ENCODE measurements at places on chromosomes 2 and 18. TPM values are rescaled to one million over a fixed set of nuclear protein-coding genes. Genes with fewer than 3 reads are reported as not detected.

Gene MAL
- total RNA-seq, result not detected

GRCh38 chr2:83994633-83995179, 464.4 kb downstream of the SUCLG1 start:
- no peak for DNase-seq

DNA sequence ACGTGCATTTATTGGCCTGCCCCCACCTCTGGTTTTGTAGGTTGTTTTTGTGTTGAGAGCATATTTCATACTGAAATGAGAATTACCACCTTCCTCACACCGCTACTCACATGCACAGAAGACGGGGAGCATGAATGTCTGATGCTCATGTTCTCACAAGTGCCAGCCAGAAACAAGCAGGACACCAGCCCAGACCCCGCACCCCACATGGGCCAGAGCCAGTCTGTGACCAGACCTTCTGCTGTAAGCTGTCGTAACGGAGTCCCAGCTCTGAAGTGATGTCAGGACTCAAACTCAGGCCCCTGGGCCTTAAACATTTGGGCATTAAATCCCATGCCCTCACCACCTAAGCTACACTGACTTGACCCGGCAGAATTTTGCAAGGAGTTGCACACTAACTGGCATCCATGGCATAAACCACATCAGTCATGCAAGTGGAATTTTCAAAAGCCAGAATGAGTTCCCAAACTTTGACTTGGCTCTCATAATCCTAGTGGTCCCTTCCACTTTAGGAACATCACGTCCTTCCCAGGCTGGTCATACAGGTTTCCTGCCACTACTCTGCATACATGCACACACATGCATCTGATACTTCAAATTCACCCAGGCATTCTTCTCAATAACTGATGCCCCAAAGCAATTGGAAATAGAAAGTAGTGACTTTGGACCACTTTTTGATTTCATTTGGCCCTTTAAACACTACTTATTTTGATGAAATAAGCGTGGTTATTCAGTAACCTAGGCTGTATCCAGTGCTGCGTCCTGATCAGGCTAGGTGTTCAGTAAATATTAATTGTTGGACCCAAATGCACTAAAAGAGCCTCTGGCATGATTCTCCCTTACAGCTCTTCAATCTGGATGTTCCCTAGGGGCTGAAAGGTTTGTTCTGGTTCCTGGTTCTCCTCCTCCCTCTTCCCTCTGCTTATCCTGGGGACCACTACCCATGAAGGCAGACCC, 223.1 kb upstream of the ID2 start:
- DNase-seq, result no peak

DNA sequence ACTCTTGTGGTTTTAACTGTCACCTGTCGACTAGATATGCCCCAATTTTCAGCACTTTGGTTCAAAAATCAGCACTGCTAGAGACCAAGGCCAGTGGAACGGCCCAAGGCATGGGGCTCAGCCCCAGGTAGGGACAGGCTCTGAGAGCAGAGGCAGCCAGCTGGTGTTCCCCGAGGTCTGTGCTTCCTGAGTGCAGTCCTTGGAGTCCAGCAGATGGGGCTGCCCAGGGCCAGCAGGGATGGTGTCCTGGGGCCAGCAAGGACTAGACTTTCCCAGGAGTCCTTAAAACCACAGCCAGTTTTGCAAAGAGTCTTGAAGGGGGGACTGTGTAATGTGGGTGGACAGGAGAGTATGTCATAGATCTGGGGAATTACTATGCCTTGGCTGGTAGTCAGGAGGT, 56.3 kb downstream of the POMC start:
- DNase-seq, result no peak

Gene FMNL2
- total RNA-seq, result 4.0 TPM

Gene TUBA3E
- total RNA-seq, result not detected

DNA sequence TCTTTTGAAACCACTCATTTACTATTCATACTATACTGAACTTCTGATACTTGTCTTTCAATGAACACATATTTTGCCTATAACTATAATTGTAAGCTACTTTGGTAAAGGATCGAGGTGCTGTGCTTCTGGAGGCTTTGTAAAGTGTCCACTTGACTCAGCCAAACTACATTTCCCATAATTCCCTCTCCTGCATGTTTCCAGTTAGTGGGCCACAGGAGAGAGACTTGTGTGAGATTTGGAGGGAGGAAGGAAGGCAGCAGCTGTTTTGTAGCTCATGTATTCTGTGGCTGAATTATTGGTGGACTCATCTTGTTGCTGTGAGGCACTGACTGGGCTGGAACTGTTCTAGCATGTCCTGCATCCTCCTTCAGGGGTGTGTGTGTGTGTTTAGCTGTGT, 328.8 kb downstream of the ARL6IP6 start:
- no peak for DNase-seq

Gene DLX1
- total RNA-seq, result not detected

DNA sequence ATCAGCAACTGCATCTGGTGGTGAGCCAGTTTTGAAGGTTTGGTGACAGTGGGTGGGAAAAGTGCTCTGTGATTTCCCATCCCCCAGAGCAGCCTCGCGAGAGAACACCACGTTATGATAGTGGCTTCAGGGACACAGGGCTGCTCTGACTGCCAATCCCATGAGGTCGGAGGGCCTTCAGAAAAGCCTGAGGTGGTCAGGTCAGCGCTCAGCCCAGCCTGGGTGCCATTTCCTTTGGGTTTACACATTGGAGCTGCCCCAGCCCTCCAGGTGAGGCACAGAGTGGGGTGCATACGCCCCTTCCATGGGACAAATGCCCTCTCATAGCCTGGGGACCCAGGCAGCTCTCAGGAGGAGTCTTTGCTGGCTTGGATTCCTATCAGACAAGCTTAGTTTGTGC, 126.8 kb downstream of the KCTD1 start:
- DNase-seq, result no peak

DNA sequence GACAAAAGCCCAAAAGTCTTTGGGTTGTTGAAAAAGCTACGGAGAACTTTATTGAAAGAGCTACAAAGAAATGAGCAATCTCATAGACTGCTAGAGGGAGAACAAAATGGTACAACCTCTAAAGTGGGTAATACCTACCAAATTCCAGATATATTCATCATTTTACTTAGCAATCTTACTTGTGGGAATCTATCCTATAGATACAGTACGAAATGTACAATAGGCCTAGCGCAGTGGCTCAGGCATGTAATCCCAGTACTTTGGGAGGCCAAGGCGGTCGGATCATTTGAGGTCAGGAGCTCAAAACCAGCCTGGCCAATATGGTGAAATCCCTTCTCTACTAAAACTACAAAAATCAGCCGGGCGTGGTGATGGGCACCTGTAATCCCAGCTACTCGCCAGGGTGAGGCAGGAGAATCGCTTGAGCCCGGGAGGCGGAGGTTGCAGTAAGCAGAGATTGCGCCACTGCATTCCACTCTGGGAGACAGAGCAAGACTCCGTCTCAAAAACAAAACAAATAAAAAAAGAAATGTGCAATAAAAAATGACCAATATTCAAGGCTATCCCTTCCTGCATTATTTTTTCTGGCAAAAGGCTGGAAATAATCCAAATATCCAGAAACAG, 10.1 kb downstream of the EXOC6B start:
- DNase-seq, result no peak

DNA sequence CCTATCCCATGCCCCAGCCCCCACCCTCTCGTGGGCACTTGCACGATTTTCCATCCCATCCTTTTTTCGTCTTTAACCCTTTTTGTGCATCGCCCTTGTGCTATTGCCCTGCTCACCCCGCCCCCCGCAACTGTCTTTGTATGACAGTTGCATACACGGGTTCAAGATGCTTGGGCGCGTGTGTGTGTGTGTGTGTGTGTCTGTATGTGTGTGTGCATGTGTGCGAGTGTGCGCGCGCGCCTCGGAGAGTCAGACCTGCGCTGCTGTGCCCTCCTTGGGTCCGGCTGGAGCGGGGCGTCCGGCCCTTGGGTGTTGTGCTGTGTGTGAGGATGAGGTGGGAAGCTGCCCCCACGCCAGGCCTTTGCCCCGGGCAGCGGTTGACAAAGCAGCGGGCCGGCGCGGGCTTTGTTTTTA, 230.7 kb downstream of the HAUS1 start:
- no peak for DNase-seq

DNA sequence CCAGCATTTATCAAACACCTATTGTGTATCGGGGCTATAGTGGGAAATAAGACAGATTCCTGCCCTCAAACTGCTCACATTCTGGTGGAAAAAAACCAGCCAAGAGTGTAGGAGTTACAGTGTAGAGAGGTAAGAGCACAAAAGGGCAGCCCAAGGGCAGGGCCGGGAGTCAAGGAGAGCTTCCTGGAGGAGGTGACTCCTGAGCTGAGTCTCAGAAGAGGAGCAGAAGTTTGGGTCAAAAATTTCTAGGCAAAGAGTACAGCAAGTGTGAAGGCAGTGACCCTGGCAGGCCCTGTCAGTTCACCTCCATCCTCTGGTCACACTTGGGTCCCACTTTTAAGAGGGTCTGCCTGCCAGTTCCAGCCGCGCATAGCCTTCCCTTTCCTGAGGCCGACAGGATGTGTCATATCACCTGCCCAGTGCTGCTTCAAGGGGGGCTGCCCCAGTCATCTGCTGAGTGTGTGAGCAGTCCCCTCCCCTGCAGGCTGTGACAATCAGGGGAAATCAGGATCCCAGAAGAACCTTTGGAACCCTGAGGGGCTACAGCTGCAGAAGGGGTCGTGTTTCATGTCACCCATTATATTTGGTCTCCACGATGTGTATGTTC, 118.4 kb downstream of the GLI2 start:
- DNase-seq, result no peak

Gene FAP
- not detected for total RNA-seq

DNA sequence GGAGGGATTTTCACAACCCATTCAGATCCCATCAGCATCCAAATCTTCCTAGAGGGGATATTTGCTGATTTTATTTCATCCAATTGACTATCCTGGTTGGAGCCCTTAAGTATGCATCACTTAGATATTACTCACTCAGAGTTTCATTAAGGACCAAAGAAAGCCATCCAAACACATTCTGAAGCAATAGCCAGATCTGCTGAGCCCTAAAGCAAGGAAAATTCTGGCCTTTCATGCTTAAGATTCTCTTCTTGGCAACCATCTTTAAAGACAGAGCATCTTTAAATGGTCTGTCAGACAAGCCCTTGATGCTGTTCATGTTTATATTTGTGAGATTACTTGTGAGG, 40.9 kb upstream of the C1D start:
- no peak for DNase-seq

Measured in activated B cell treated with CpG ODN at 0.5 μM for 24 hours (primary cell).